ENCODE measurements at places on chromosomes 4 and X.

GRCh38 chrX:55240788-55241340 lies 20.7 kb downstream of the PAGE5 start:
- DNase-seq, result no peak

DNA sequence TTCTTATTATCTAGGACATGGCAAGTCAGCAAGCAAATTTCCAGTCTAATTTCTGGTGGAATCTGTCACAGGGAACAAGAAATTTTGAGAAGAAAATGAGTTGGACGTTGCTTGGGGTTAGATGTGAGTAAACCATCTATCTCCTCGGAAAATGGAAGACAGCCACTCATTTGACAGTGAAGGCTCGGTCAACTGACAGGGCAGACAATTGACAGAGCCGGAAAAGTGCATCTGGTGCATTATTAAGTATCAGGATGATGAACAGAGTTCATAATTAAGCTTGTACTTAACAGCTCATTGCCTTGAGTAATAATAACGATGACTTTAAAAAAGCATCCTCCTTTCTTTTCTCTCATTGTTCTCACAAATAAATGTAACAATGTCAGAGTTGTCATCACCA lies 168.4 kb downstream of the MAD2L1 start:
- no peak for DNase-seq

- DNase-seq, result no peak
Measured at GRCh38 chr4:76544725-76545124, 109.7 kb downstream of the SHROOM3 start.

- no peak for DNase-seq
Measured at GRCh38 chr4:110967936-110968335, 345.1 kb upstream of the PITX2 start.

DNA sequence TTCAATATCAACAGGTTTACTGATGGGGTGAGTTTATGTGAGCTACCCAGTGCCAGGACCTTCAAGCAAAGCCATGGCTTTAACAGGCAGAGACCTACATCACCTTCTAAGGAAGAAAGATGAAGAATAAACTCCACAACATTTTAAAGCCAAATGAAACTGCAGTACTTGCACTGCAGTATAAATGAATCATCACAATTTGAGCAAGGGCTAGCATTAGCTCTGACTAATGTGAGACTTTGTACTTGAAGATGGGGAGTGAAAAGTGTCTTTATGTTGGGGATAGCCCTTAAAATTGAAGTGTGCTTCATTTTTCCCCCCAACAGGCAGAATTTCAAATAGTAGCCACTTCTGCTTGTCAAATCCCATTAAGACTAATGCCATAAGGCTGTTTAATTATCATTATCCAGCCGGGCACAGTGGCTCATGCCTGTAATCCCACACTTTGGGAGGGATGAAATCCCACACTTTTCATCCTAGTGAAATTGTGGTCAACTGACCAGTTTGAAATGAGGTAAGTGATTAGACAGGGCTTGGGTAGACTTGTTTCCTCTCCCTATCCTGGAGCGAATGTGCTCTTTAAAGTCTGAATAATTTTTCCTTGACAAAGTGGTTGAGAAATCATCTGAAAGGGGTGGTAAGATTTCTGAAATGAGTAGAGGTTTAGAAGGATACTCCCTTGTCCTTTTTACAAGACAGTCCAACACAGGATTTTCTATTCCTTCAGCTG lies 27.2 kb upstream of the GPR34 start:
- no peak for DNase-seq

GRCh38 chr4:148068065-148068911 lies 336.4 kb downstream of the ARHGAP10 start:
- DNase-seq, result no peak

GRCh38 chr4:110678517-110679227 lies 55.8 kb upstream of the PITX2 start:
- DNase-seq, result no peak

- no peak for DNase-seq
Measured at GRCh38 chrX:39875834-39876628, 221.7 kb downstream of the BCOR start.

- DNase-seq, result no peak
Measured at GRCh38 chr4:3364199-3364598, 71.4 kb downstream of the RGS12 start.

DNA sequence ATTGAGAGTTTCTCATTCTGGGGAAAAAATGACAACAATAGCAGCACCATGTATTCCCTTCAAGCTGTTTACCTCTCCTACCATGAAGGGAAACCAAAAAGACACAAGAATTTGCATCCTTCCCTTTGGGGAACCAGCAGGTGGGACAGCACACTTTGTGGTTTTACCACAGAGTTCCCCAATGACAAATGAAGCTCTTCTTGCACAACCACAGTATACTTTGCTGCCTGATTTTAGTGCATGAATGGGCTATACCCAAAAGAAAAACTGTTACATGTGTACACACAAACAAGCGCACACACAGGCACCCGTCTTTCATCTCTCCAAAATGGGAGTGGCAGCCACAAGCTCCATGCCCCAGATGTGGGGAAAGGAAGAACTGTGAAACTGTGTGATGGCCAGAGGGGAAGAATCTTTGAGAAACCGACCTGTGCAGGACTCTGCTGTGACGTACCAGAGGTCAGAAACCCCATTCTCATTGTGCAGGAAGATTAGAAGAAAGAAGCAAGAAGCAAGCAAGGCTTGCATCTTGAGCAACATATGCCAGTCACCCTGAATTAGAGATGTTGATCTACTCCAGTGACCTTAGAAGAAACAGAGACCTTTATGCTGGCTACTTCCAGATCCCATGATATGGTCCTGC lies 2.7 kb upstream of the MAML3 start:
- no peak for DNase-seq

DNA sequence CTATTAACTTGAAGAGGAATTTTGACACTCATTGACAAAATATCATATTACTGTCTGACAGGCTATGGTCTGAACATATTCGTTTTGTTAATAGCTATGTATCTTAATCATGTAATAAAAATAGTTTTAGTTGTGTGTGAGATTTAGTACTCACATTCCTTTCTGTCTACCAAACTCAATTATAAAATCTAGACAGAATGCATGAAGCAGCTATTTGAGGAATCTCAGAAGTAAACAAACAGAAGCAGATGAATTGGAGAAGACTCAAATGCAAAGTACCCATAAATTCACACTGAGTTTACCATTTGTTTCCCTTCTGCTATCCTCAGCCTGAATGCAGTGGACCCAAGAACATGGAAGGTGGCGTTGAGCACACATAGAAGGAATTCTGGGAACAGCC lies 841.6 kb upstream of the AADAT start:
- DNase-seq, result no peak

- no peak for DNase-seq
Measured at GRCh38 chr4:94332983-94333590, 9.5 kb downstream of the HPGDS start.

DNA sequence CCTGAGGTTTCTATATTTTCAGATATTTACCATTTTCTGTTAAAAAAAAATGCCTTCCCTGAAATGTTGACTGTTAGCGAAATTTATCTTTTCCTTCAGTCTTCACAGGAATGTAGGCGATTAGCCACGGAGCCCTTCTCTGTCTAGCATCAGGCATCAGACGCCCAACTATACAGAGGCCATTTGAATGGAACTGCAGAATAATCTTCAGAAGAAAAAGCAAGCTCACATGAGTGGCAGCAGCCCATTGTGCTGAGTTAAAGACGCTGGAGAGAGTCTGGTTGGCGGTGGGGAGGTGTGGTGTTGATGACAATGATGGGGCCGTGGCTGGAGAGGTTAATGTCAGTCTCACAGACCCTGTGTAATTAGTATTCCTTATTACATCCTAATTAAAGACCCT lies 196.8 kb upstream of the LEF1 start:
- DNase-seq, result no peak

- DNase-seq, result no peak
Measured at GRCh38 chr4:1091561-1091995, 21.8 kb downstream of the RNF212 start.

GRCh38 chrX:77528034-77528433 lies 80.8 kb downstream of the FGF16 start:
- DNase-seq, result no peak

GRCh38 chr4:169682372-169683047 lies 62.1 kb downstream of the CLCN3 start:
- no peak for DNase-seq

- no peak for DNase-seq
Measured at GRCh38 chr4:83378419-83378818, 43.8 kb upstream of the HPSE start.

DNA sequence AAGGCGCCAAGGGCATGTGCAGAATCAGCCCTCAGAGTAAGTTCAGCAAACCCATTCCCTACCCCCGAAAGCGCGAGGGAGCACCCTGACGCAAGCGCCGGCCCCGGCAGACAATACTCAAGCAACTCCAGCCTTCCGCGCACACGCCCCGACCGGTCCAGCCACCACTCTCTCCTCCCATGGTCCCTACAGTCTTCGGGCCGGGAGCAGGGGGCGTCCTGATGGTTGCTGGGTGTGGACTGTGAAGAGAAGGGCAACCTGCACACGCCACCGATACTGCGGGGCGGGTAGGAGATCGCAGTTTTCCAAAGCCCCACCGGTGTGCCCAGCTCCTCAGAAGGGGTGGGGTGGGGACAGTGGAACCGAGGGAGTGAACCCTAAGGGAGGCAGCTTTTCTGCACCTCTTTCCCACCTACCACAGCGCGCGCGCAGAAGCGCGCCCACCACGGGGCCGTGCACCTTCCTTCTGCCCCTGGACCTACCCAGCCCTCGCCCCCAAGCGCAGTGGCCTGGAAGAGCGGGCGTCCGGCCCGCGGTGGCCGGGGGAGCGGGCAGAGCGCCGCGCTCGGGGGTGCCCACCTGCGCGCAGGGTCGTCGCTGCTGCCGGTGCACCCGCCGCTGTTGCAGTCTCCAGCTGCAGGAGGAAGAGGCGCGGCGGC lies 650.2 kb upstream of the DIPK2B start:
- DNase-seq, result no peak

- DNase-seq, result no peak
Measured at GRCh38 chrX:14300376-14300775, 229.0 kb upstream of the GLRA2 start.

- no peak for DNase-seq
Measured at GRCh38 chrX:69234624-69235023, 69.4 kb upstream of the PJA1 start.

Measured in hypothalamus (tissue), 51 donors.